ENCODE measurements at places on chromosomes 2 and 18. TPM values are rescaled to one million over a fixed set of nuclear protein-coding genes. Genes with fewer than 3 reads are reported as not detected.

DNA sequence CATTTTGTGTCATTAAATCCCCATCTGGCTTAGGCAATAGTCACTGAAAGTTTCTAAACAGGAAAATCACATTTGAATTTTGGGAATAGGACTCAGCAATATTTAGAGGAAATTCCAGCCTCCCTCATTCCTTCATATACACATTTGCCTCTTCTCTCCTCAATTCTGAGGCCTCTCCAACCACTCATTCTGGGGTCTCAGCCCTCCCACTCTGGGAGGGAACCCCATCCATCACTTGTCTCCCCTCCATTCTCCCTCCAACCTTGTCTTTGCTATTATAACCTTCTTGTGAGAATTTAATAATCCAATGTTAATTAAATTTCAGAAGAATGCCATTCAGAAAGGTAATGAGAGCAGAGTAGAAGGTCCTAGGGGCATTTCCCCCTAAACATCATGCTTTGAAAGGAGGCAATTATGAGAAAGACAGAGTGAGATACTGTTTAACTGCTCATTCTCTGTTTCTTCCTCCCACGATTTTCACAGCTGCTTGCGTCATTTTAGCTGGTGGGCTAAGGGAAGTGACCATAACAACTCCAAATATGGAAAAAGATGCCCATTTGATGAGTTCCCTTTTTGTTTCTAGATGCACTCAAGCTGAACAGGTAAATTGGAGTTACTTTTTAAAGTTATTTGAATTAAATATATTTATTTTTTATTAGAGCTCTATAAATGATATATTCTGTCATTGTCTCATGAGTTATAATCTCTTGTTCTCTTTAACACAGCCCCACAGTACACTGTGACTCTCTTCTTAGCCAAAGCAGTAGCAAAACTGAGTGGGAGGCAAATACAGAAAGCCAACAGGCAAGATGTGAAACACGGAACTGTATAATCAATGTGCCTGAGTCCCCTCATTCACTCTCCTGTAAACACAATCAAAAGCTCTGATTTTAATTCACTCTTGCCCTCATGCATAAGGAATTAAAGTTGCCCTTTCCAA, 135.1 kb downstream of the DLGAP1 start:
- no peak for DNase-seq

- DNase-seq, result peak; percentile 37
Observed at GRCh38 chr2:47119001-47119400, 36.1 kb downstream of the STPG4 start.

GRCh38 chr2:127392828-127393578, 5.2 kb upstream of the MAP3K2 start:
- no peak for DNase-seq

DNA sequence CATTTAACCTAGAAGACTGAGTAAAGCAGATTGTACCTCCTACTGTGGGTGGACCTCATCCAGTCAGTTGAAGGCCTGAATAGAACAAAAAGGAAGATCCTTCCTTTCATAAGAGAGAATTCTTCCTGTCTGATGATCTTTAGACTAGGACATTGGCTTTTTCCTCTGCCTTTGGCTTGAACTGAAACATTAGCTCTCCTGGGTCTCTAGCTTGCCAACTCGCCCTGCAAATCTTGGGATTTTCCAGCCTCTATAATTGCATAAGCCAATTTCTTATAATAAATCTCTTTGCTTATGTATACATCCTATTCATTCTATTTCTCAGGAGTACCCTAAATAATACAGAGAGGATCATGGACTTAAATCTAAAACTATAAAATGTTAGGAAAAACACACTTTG, 6.2 kb upstream of the KDSR start:
- DNase-seq, result no peak

DNA sequence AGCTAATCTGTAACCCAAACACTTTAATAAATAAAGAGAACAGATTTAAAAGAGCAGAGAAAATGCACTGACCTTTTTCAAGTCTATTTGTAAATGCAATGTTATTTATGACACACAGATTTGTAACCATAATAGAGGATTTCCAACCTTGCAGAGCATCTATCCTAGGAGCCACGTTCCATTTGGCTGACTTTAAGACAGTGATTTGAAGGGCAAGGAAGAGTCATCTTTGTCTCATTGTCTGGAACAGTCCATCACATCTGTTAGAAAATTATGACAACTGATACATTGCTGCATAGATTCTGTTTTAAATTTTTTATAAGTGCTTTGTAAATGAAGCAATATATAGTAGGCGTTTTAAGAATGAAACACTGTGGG, 90.8 kb upstream of the L3MBTL4 start:
- DNase-seq, result no peak

CD8B2 gene
- not detected for total RNA-seq

ACVR1 gene
- total RNA-seq, result 0.22 TPM

DNA sequence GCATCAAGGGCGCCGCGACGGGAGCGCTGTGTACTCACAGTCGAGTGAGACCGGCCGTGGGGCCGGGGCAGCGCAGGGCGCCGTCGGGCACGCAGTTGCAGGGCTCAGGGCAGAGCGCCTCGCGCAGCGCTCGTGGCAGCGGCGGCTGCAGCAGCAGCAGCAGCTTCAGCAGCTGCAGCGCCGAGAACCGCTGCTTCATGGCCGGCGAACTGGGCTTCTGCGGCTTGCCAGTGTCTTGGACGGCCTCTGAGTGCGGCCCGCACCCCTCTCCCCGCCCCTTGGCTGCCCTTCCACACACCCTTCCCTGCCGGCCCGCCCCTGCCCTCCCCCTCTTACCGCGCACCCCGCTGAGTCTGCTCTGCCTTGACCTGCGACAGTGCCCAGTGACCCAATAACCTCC, at the start of gene LHCGR:
Gene LHCGR, minus strand, starts transcription at position 252 of the 400 bp plus-strand sequence. Its CDS starts 53 bp downstream, at position 199.
- no peak for DNase-seq

DNA sequence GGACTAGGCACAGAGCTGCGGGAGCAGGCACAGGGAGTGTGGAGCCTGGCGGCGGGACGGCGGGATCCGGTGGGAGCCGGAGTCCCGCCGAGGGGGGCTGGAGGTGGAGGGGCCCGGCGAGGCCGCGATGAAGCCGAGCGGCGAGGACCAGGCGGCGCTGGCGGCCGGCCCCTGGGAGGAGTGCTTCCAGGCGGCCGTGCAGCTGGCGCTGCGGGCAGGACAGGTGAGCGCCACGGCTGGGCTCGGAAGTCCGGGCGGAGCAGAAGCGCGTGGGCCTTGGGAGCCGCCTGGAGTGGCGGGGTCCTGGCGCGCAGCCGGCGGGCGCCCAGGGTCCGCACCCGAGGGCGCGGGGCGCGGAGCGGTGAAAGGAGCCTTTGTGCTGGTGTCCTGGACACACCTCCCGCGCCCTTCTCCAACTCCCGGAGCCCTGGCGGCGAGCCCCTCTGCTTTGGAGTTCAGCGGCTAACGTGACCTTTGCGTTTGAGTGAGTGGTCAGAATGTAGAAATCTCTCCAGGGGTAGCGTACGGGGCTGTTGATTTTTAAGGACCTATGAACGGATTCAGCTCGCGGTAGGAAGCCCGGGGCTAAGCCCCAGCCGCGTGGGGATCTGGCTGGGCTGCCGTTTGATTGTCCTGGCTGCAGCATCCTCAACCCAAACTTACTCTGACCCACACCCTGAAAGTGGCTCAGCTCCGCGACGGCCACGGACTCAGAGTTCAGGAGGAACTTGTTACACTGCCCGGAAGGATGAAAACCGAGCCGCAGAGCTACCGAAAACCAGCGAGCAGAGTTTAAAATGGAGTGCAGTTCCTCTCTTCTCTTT, 448 bp downstream of the IMPA2 start:
- no peak for DNase-seq

GRCh38 chr2:120204945-120205670, 18.1 kb downstream of the TMEM185B start:
- no peak for DNase-seq

- no peak for DNase-seq
Observed at GRCh38 chr18:72504866-72505265, 39.3 kb downstream of the CBLN2 start.

- DNase-seq, result no peak
Observed at GRCh38 chr2:225764346-225764745, 364.8 kb downstream of the NYAP2 start.
